Stimulated activated CD8-positive, alpha-beta memory T cell treated with anti-CD3 and anti-CD28 coated beads, Interleukin-2, amount 100 ng/mL, for 1 hour (primary cell): ENCODE measurements at places on chromosomes 16 and 17.

DNA sequence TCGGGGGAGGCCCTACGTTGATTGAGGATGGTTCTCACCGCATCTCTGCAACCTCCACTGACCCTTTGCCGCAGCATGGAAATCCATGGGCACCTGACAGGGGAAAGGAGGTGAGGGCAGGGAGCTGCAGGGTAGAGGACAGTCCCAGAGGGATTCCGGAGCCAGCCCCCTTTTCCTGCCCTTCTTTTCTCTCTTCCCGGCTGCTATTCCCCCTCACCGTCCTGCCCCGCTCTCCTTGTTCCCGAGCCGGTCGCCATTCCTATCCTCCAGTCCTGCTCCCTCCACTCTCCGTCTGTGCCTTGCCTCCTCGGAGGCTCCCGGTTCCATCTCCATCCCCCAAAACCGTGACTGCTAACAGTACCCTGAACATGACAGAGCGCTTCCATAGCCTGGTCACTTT, 4.8 kb downstream of the SPATA32 start:
- no peak for DNase-seq

DNA sequence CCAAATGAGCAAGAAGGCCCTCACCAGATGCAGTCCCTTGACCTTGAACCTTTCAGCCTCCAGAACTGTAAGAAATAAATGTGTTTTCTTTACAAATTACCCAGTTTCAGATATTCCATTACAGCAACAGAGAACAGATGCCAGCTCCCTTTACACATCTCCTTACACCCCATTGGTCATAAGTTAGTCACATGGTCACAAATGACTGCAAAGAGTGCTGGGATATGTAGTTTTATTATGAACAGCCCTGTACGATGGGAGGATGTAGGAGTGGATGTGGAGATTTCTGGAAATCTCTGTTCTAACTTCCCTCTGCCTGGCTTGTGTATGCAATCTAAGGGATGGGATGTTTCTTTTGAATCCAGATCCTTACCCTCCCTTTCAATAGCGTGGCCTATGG, 13.3 kb upstream of the RPL38 start:
- no peak for DNase-seq

DNA sequence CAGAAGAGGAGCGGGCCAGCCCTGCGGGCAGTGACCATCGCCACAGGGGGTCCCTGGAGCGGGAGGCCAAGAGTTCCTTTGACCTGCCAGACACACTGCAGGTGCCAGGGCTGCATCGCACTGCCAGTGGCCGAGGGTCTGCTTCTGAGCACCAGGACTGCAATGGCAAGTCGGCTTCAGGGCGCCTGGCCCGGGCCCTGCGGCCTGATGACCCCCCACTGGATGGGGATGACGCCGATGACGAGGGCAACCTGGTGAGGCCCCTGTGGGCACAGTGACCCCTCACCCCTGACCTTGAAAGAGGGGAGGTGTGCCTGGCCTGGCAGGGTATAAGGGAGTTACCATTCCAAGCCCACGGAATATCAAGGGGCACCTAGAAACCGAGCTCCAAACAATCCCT, 35.1 kb upstream of the ABCC3 start:
- no peak for DNase-seq

DNA sequence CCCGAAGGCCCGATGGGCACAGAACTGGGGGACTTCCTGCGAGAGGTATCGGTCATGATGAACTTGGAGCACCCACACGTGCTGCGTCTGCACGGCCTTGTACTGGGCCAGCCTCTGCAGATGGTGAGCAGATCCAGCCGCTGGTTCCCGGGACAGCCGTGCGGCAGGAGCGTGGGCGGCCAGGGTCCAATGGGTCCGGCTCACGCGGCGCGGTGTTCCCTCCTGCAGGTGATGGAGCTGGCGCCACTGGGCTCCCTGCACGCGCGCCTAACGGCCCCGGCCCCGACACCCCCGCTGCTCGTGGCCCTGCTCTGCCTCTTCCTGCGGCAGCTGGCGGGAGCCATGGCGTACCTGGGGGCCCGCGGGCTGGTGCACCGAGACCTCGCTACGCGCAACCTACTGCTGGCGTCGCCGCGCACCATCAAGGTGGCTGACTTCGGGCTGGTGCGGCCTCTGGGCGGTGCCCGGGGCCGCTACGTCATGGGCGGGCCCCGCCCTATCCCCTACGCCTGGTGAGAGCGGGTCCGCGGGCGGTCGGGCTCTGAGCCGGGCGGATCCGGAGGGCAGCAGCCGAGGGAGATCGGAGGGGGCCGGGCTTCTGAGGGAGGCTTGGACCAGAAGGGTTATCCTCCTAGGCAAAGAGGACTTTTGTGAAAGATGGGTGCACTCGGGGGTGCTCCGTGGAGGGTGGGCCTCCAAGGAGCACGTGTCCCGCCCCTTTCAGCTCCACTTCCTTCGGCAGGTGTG, 3.0 kb downstream of the TNK1 start:
- DNase-seq: peak; percentile 50

DNA sequence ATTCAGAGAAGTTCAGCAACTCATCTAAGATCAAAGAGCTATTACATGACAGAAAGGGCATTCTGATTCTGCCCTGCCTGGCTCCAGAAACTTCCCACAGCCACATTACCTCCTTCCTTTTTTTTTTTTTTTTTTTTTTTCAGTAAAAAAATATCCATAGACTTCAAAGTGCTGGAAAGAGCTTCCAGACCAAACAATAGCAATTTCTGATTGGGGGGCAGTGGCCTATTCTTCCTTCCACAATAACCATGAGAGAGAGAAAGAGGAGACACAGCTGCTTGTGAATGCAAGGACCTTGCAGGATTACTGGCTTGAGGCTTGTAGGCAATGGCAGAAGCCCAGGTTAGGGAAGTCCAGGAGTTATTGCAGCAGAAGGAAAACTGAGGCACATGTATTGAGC, 151.0 kb upstream of the TOX3 start:
- no peak for DNase-seq

- DNase-seq: no peak
Observed at GRCh38 chr16:13643412-13643811, 276.5 kb upstream of the ERCC4 start.

DNA sequence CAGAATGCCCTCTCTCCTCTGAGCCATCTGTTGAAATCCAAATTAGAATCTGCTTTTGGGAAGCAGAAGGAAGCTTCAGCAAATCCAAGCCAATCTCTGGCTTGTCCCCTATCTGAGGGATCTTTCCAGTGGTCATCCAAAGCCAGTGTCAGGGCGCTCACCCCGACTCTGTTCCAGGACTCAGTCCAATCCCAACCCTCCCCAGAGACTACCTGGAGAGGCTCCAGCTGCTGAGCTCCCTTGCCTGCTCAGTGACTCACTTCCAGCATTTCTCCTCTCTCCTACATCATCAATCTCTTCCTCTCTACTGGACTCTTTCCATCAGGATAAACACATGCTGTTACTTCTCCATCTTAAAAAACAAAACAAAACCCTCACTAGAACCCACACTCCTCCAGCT, 2.4 kb downstream of the MATCAP1 start:
- DNase-seq: no peak

GRCh38 chr16:81275064-81275532, 36.6 kb downstream of the BCO1 start:
- no peak for DNase-seq

- peak; percentile 91 for DNase-seq
Observed at GRCh38 chr16:28924762-28925385, at the start of gene RABEP2. RABEP2 (minus strand) TSS chr16:28925238; CDS start chr16:28925163, 75 bp downstream.

GRCh38 chr16:83095941-83096692, 469.3 kb downstream of the CDH13 start:
- no peak for DNase-seq

DNA sequence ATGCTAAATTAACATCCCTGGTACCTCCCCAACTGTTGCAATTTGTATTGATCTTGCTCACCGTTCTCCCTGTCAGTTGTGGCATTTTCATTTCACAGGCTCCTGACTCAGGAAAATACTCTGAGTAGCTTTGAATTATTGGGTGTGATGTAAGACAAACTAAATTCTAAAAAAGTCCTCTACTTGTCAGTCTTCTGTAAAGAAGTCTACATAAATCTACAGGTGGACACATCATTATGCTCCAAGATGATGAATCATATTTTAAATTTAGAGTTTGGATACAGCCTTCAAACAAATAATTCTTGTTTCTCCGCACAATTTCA, 47.2 kb downstream of the MARCHF10 start:
- DNase-seq: no peak

DNA sequence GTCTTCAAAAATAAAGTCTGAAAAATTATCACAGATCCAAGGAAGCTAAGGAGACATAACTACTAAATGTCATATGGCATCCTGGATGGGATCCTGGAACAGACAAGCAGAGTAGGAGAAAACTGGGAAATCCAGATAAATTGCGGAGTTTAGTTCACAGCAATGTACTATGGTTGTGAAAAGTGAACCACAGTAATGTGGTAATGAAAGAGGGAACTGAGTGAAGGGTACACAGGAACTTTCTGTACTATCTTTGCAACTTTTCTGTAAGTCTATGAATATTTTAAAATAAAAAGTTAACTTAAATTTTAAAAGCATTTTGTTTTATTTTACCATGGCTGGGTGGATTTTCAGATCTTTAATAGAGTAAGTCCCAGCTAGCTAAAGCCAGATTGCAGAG, 16.3 kb downstream of the SLFN12L start:
- no peak for DNase-seq

- DNase-seq: no peak
Observed at GRCh38 chr17:34727601-34728000, 148.2 kb downstream of the TMEM132E start.

DNA sequence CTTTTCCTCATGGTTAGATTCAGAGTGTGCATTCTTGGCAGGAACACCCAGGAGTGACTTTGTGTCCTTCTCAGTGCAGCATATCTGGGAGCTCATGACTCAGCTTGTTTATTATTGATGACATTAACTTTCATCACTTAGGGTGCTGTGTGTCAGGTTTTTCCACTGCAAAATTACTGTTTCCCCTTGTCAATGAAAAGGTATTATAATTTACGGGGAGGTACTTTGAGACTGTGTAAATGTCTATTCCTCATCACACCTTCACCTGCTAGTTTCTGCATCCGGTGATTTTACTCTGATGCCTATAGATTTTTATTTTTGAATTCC, 50.5 kb downstream of the WWP2 start:
- DNase-seq: no peak

- no peak for DNase-seq
Observed at GRCh38 chr16:86709902-86710601, 131.7 kb downstream of the FOXL1 start.

- DNase-seq: no peak
Observed at GRCh38 chr17:21532763-21533385, 156.7 kb downstream of the KCNJ12 start.

DNA sequence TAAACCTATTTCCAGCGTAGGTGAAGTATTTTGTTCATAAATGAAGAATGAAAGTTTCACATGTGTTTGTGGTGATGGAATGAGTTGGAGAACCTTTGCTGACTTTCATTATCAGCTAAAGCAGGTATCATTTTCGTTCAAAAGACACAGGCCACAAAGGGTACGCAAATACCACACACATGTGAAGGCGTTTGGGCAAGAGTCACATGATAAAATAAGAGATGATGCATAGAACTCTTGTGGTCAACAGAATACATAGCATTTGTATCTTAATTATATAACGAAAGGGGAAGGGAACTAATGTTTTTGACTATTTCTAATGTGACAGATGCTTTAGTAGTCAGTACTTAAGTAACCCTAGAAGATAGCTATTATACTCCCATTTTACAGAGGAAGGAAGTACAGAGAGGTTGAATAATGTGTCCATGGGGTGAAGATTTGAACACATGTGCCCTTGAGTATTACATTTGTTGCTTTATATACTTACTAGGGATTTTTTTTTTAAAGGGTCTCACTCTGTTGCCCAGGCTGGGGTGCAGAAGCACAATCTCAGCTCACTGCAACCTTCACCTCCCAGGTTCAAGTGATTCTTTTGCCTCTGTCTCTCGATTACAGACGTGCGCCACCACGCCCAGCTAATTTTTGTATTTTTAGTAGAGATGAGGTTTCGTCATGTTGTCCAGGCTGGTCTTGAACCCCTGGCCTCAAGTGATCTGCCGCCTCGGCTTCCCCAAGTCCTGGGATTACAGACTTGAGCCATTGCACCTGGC, 4.8 kb downstream of the RPA1 start:
- no peak for DNase-seq

DNA sequence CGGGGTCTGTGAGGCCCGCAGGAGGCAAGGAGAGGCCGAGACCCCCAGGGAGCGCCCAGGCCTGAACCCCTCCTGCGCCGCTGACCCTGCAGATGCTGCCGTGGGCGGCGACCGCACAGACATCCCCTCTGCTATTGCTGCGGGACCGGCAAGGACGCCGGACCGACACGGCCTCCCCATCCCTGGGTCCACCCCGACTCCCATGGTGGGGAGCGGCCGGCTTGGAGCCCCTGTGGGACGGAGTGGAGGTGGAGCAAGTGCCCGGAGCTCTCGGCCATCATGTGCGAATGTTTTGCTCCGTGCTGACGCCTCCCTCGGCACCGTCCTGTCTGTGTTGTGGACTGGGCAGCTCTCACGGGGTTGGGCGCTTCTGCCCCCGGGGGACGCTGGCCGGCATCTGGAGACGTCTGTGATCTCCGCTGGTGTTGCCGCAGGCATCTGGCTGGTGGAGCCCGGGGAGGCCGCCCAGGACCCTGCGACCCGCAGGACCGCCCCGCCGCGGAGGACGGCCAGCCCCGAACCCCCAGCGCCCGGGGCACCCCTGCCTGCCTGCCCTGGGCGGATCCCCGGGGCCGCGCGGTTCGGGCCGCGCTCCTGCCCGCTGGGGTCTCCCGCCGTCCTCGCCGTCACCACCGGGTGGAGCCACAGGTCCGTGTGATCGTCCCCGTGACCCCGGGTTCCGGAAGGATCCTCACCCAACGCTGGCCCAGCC, 12.8 kb upstream of the GNG13 start:
- DNase-seq: peak; percentile 18
